GM12891 (cell line): ENCODE measurements at places on chromosomes 7 and 10.

DNA sequence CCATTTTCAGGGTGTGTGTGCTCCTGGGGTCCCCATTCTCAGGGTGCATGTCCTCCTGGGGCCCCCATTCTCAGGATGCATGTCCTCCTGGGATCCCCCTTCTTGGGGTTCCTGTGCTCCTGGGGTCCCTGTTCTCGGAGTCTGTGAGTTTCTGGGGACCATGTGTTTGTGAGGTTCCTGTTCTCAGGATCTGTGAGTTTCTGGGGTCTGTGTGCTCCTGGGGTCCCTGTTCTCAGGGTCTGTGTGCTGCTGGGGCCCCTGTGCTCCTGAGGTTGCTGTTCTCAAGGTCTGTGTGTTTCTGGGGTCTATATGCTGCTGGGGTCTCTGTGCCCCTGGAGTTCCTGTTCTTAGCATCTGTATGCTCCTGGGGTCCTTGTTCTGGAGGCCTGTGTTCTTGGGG is 425.5 kb downstream of the GLRX3 start:
- no peak for DNase-seq

DNA sequence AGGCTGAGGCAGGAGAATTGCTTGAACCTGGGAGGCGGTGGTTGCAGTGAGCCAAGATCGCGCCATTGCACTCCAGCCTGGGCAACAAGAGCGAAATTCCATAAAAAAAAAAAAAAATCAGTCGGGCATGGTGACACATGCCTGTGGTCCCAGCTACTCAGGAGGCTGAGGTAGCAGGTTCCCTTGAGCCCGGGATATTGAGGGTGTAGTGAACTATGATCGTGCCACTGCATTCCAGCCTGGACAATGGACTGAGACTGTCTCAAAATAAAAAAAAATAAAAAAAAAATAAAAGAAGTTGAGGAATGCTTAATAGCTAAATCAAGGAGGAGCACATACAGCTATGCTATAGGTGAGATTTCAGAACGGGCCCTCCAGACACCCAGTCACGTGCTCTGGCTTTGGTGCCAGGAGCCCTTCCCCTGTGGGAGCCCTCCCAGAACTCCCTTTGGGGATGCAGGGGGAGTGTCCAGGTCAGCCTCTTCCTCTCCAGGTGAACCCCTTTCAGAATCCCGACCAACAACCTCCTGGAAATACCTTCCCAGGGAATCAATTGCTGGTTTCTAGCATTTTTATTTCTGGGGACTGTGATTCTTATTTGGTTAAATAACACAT is 42.9 kb upstream of the CTBP2 start:
- DNase-seq: no peak

DNA sequence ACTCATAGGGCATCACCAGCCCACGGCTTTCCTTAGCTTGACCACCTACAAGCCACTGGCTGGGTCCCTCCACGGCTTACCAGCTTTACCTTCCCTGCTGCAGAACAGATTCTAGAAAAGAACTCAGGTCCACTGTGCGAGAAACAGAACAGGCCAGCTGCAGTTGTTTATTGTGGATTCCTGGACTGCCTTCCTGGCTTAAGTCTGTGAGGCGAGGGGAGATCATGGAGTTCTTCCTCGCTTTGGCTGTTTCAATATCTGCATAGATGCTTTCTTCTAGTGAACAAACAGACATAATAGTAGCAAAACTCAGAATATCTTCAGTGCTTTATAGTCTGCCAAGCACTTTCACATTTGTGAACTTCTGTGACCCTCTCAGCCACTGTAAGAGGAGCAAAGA is 162.9 kb upstream of the HABP2 start:
- no peak for DNase-seq

- DNase-seq: no peak
Observed at GRCh38 chr10:78302739-78302988, 269.0 kb downstream of the RPS24 start.
